Right lung (tissue), 10 donors: ENCODE measurements at places on chromosomes 5 and 9. TPM values are rescaled to one million over a fixed set of nuclear protein-coding genes. Genes with fewer than 3 reads are reported as not detected.

The CARD9 gene
- polyA plus RNA-seq, result 1.2 TPM

The GRM6 gene
- polyA plus RNA-seq, result 2.1 TPM

The TMEM252 gene
- 3.5 TPM for polyA plus RNA-seq

The CER1 gene
- polyA plus RNA-seq, result 0.24 TPM

The RFESD gene
- polyA plus RNA-seq, result 5.6 TPM

The ADAMTSL2 gene
- polyA plus RNA-seq, result 20.3 TPM

The NEUROG1 gene
- polyA plus RNA-seq, result not detected

The ADAM19 gene
- polyA plus RNA-seq, result 19.1 TPM

The SUSD3 gene
- polyA plus RNA-seq, result 5.7 TPM

The WDR38 gene
- polyA plus RNA-seq, result 9.1 TPM

The C1QTNF2 gene
- 2.9 TPM for polyA plus RNA-seq

The GRXCR2 gene
- polyA plus RNA-seq, result not detected

The SLC28A3 gene
- polyA plus RNA-seq, result 0.20 TPM

The SLC36A3 gene
- not detected for polyA plus RNA-seq

The OLFM1 gene
- polyA plus RNA-seq, result 8.4 TPM

The PTGER4 gene
- polyA plus RNA-seq, result 2.7 TPM

The IFNK gene
- not detected for polyA plus RNA-seq

The PCDHA12 gene
- polyA plus RNA-seq, result 0.14 TPM

The MEGF9 gene
- 14.7 TPM for polyA plus RNA-seq

The PJA2 gene
- polyA plus RNA-seq, result 122 TPM

The PAM gene
- 117 TPM for polyA plus RNA-seq

The POU5F2 gene
- polyA plus RNA-seq, result 0.05 TPM

The ANKS6 gene
- 25.7 TPM for polyA plus RNA-seq

The SIT1 gene
- polyA plus RNA-seq, result 0.60 TPM

The PPP3R2 gene
- polyA plus RNA-seq, result not detected

The AFAP1L1 gene
- 40.1 TPM for polyA plus RNA-seq

The HABP4 gene
- 8.0 TPM for polyA plus RNA-seq

The TOR4A gene
- 7.4 TPM for polyA plus RNA-seq

The ZNG1A gene
- polyA plus RNA-seq, result 85.3 TPM

The TXNDC8 gene
- not detected for polyA plus RNA-seq

The TRIM52 gene
- 37.8 TPM for polyA plus RNA-seq

The TRPM6 gene
- 0.89 TPM for polyA plus RNA-seq

The SPATA31A3 gene
- polyA plus RNA-seq, result not detected

The GFPT2 gene
- 7.1 TPM for polyA plus RNA-seq

The SAPCD2 gene
- polyA plus RNA-seq, result 12.0 TPM

The DIPK1B gene
- polyA plus RNA-seq, result 29.8 TPM

The LIX1 gene
- 2.0 TPM for polyA plus RNA-seq

The C9orf153 gene
- 0.66 TPM for polyA plus RNA-seq

The TLR4 gene
- 12.8 TPM for polyA plus RNA-seq

The MYMK gene
- not detected for polyA plus RNA-seq

The TEK gene
- polyA plus RNA-seq, result 55.7 TPM

The F2RL1 gene
- polyA plus RNA-seq, result 8.8 TPM

The SVEP1 gene
- polyA plus RNA-seq, result 31.9 TPM

The NTNG2 gene
- 1.4 TPM for polyA plus RNA-seq

The GPR151 gene
- not detected for polyA plus RNA-seq

The CD74 gene
- polyA plus RNA-seq, result 198 TPM

The TPM2 gene
- polyA plus RNA-seq, result 233 TPM

The SLC46A2 gene
- 1.0 TPM for polyA plus RNA-seq

The FAM78A gene
- polyA plus RNA-seq, result 5.3 TPM

The AIF1L gene
- 42.5 TPM for polyA plus RNA-seq

The SMIM3 gene
- polyA plus RNA-seq, result 19.8 TPM

The CDC25C gene
- polyA plus RNA-seq, result 5.7 TPM

The DNM1 gene
- polyA plus RNA-seq, result 59.5 TPM
